ENCODE measurements at places on chromosomes 13 and 19.
A peak's percentile ranks its signal among the peaks of the same experiment; 100 is the strongest.

DNA sequence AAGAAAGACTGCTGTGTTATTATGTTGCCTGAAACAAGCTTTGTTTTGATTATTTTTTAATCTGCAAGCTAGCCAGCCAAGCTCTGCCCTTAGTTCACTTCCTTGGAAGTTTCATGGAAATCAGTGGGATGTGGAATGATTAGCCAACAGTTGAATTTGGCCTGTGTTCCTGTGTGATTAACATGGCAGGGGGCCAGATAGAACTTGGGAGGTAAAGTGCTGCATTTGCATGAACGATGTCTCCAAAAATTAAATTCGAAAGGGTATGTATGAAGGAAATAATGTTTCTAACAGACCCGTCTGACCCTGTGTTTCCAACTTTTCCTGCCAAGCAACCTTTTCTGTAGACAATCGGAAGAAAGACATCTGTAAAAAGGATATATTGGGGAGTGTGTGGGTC, 32.2 kb downstream of the UFM1 start:
- DNase-seq = no peak

DNA sequence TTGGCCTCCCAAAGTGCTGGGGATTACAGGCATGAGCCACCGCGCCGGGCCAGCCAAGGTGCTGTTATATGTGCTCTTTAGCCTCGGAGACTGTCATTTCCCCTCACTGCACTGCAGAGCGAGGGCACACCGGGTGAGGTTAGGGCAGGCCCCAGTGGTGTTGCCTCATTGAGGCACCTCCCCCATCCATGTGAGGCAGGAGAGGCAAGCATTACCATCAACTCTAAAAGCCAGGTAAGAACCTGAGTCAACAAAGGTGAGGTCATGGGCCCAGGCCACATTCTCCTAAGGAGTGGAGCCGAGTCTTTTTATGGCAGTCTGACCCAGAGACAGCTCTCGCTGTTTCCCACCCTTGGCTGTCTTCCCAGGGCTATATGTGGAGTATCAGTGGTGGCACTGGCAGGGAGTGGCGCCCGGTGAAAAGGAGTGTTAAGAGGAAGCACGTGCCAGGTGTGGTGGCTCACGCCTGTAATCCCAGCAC, 10.9 kb downstream of the B3GNT8 start:
- DNase-seq = no peak

DNA sequence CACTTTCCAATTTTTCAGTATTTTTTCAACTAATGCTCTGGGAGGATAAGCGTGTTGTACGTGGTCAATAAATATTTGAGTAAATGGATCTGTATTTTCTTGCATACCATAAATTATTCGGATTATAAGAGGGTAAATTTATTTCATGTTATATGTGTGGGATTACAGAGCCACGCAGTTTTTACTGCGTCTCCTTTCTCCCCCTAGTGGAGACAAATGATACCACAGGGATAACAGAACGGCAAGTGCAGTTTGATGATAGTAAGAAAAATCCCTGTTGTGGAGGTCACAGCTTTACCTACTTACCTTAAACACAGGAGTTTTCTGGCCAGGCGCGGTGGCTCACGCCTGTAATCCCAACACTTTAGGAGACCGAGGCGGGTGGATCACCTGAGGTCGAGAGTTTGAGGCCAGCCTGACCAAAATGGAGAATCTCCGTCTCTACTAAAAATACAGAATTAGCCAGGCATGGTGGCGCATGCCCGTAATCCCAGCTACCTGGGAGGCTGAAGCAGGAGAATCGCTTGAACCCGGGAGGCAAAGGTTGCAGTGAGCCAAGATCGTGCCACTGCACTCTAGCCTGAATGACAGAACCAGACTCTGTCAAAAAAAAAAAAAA, 16.8 kb downstream of the MBD3L2B start:
- DNase-seq = no peak

DNA sequence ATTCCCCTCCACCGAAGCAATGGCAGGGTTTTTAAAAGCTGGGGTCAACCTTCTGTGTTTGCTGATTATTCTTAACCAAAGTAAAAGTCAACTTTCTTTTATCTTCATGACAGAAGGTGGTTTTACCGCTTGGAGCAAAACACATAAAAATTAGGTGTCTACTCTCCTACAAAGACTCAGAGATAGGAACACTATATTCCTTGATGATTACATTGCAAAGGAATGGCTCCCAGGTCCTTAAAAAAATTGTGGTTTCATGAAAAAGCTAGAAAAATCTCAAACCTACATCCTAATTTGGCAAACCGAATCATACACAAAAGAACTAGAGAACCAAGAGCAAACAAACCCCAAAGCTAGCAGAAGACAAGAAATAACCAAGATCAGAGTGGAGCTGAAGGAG, 760.4 kb upstream of the PCDH20 start:
- no peak for DNase-seq

- DNase-seq = no peak
These were observed 3.4 kb upstream of the TMED1 start for GRCh38 chr19:10839114-10840050.

DNA sequence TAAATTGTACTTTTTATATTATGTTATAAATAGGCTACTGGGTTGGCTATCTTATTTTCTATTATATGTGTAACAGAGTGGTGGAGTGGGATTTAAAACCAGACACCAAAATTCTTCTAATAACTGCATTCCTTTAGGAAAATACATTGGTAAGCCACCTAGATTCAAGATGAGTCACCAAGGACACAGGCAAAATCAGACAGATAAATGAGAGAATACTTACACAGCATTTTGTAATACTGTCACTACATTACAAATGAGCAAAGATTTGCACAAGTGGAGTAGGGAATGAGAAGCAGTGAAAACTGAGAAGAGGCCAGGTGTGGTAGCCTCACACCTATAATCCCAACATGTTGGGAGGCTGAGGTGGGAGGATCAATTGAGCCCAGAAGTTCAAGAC, 6.2 kb upstream of the SPART start:
- DNase-seq = no peak

DNA sequence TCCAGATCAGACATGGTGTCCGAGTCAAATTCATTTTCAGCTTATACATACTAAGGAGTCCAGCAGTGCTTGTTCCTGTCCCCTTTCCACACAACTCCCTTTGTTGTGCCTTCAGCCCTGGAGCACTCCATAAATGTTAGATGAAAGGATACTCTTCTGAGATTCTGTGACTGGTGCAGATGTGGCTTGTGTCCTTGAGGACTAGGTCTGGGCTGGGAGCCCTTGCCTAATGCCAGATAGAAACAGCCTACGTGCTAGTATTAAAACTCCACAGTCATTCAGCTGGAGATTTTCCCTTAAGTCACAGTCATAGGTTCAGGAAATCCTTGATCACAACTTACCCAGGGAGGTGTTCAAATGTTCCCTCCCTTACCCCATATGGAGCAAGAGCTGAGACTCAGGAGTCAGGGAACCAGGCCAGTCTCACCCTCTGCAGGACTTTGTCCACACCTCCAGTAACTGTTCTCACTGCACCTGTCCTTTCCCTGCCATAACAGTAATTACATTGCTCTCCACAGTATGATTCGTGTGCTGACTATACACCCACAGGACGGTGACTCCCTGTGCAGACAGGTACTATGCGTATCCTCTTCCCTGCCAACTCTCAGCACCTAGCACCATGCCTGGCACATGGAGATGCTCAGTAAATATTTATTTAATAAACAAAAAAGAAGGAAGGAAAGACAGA, 15.5 kb upstream of the SERPINE3 start:
- DNase-seq = no peak

DNA sequence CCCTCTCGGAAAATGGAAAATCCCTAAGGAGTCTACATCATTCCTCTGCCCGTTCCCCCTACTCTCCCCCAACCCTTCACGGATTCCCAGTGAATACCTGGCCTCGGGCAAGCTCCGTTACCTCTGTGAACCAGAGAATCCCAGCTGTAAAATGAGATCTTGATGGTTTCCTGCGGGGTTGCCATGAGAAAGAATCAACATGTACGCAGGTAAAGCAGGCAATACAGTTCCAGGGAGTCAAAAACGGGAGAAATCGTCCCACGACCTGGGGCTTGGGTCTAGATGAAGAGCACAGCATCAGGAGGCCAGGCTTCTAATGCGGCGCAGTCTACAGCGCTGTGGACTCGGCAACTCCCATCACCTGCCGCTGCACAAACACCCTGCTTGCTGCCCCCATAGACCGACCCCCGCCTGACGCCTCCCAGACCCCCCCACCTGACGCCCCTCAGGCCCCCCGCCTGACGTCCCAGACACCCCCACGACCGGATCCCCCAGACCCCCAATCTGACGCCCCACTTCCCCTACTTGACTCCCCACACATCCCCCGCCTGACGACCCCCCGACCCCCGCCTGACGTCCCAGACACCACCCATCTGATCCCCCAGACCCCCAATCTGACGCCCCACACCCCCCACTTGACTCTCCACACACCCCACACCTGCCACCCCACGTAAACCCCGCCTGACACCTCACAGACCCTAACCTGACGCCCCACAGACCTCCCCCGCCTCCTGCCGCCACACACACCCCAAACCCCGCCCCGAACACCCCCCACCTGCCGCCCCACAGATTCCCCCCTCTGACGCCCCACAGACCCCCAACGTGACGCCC, 680 bp downstream of the LIG4 start:
- no peak for DNase-seq

- no peak for DNase-seq
These were observed 48.0 kb downstream of the RFC3 start for GRCh38 chr13:33865945-33866344.

DNA sequence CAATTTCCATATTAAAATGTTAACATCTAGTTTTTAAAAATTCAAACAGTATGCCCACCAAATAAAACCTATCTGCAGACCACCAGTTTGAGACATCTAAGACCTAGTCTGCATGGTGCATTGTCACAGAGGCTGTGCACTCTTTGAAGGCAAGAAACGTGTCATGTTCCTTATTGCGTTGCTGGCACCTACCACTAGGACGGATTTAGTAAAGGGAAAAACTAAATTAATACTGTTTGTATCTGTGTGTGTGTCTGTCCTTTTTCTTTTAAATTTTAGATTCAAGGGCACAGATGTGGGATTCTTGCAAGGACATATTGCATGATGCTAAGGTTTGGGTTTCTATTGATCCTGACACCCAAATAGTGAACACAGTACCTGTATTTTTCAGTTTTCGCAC, 481.4 kb downstream of the UQCRFS1 start:
- DNase-seq = no peak

GRCh38 chr13:53743906-53744305, 715.3 kb downstream of the OLFM4 start:
- no peak for DNase-seq

DNA sequence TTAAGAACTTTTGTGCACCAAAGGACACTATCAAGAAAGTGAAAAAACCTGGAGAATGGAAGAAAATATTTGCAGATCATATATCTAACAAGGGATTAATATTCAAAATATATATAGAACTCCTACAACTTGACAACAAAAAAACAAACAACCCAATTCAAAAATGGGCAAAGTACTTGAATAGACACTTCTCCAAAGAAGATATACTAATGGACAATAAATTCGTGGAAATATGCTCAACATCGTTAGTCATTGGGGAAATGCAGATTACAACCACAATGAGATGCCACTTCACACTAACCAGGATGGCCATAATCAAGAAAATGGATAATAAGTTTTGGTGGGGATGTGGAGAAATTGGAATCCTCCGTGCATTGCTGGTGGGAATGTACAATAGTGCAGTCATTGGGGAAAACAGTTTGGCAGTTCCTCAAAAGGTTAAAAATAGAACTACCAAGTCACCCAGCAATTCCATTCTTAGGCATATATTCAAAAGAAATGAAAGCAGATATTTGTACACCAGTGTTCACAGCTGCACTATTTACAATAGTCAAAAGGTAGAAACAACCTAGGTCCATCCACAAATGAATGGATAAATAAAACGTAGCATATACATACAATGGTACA, 2.2 kb upstream of the LSR start:
- DNase-seq = no peak

DNA sequence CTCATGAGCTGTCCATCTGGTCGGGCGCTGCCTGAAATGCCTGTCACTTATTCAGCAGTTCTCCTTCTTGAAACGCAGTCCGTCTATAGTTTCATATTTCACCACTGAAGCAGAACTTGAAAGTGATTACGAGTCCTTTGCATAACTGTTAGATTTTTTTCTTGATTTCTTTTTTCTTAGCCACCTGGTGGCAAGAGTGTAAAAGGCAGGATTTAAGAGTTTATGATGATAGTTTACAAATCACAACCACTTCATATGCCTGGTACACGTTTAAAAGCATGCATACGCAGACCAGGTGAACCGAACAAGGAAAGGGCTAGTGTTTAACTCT, 45.8 kb downstream of the GGACT start:
- peak; percentile 30 for DNase-seq

DNA sequence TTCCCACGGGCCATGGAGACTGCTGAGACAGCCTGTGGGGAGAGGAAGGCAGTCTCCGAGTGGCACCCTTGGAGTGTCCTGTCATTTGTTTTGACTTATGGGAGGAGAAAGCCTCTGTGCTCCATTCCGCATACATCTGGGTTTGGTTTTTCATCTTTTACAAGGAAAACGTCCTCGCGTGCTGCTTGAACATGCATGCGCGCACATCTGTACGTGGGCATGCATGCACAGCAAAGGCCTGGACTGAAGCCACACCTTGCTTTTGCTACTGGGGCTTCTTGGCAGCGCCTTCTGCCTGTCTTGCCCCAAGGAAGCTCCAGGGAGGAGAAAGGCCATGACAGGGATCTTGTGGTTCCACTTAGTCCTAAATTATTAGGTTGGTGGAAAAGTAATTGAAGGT, 44.0 kb downstream of the SUGP2 start:
- DNase-seq = no peak

GRCh38 chr13:41222259-41222852, 28.0 kb upstream of the KBTBD7 start:
- peak; percentile 73 for DNase-seq

DNA sequence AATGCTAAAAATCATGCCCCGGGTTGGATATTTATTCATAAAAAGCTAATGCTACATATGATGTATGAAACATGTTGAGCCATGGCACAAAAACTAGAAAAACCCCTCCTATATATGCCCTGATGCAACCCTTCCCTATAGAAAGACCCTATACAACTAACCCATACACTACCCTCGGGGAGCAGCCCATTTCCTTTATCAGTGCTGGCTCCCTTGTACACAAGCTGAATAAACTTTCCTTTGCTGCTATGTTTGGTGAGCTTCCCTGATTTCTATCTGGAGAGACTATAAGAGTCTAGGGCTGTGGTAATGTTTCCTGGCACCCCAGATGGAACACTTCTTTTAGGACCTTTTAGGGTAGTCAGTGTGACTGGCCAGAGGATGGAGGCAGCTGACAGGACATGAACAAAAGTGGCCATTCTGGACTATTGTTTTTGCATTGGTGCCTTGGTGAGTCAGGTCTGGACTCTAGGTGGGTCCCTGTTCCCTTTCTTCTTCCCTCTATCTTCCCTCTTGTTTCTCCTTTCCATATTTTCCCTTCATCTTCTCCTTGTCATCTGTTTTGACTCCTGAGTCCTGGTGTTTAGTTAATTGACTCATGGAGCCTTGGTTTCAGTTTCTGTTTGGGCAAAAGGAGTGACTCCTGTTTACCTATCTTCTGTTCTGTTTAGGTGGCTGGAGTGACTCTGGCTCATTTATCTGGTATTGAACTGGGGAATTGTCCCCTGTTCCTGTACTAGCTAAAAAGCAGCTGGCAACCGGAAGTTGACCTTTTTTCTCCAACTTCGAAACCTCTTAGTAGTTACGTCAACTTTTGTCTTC, 1321.8 kb upstream of the PCDH9 start:
- no peak for DNase-seq

Measured in COLO829 (cell line).